GM23248 (cell line): ENCODE measurements at places on chromosomes 2 and 18.

GRCh38 chr2:71800106-71800809, 346.9 kb downstream of the DYSF start:
- DNase-seq = no peak

DNA sequence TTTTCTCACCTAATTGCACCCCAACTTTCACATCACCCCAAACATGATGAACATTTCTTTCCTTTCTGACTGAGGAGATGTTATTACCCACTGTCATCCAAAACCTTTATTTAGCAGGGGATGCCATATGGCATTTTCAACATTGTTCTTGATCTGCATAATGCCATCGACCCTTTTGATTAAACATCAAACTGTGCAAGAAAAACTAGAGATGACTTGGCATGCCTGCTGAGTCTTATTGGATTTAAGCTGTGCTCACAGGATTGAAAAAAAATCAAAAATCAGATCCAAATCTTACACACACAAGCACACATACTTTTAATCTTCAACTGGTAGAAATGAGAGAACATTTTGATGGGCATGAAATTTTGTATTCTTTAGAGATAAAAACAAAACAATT, 536.0 kb downstream of the TMX3 start:
- DNase-seq = no peak

- DNase-seq = no peak
These were observed 25.7 kb downstream of the FANCL start for GRCh38 chr2:58215429-58215828.

DNA sequence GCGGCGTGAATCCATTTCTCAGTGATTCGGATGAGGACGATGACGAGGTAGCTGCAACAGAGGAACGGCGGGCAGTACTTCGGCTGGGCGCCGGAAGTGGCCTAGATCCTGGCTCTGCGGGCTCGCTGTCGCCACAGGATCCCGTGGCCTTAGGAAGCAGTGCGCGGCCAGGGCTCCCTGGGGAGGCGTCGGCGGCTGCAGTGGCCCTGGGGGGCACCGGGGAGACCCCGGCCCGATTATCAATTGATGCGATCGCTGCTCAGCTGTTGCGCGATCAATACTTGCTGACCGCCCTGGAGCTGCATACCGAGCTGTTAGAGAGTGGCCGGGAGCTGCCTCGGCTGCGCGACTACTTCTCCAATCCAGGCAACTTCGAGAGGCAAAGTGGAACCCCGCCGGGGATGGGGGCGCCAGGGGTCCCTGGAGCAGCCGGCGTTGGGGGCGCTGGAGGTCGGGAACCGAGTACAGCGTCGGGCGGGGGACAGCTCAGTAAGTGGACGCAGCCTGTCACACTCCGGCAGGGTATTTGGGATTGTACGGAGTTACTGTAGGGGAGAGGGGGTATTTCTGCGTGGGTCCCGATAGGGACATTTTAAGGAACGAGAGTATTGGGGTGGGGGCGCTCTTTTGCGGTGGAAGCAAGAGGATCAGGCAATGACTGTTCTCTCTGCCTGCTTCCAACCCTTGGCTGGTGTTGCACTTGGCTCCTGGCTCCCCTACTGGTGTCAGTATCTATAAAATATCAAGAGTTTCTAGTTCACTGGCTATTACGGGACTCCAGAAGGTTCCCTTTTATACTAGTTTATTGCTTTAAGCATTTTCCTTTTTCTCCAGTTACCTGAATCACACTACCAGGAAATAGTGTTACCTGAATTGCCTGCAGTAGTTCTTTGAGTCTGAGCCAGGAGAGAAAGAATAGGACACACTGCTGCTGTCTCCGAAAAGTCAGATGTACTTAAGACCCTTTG, 772 bp downstream of the RELCH start:
- peak; percentile 73 for DNase-seq

DNA sequence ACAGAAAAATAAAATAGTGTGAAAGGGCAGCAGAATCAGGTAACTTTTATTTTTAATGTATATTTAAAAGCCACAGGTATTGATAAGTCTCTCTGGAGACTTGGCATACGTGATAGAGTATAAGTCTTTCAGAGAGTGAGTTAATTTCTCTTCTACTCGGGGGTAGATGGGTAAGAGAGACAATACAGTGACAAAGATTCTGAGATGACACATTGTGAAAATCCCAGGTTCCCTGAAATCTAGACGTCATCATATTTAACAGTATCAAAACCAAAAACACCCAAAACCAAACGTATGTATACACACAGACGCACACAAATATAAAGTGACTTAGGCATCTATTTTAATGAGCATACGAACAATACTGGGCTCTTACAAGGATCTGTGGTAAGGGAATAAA, 33.3 kb downstream of the NIF3L1 start:
- no peak for DNase-seq

DNA sequence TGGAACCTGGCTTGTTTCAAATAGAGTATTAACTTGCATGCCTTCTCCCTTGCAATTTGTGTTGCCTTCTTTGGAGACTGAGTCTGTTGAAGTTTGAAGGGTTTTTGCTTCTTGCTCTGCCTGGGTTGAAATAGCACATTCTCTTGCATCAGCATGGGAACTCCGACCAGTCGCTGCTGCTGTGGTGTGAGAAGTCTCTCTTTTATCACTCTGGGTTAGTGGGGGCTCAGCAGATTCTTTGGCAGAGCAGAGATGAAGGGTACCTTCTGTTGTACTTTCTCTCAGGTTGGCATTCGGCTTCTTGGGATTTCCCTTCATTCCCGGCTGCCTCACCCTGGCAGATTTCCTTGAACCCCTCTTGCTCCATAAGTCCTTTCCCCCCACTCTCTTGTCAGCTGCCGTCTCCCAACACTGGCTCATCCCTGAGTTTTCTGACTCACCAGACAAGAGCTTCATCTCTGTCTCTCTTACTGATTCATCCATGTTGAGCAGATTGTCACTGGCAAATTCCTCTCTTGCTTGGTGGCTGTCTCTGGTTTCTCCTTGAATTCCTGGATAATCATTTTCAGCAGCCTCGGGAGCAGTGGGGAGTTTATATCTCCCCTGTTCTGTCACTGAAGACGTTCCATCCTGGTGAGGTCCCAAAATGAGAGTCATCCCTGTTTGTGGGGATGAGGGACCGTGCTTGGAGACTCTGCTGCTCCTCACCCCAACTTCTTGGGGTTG, 49.9 kb downstream of the ALPK2 start:
- DNase-seq = peak; percentile 93

- DNase-seq = peak; percentile 91
These were observed 106.8 kb upstream of the SERPINE2 start for GRCh38 chr2:224145751-224146355.

GRCh38 chr18:54873884-54874255, 45.6 kb downstream of the RAB27B start:
- DNase-seq = no peak

GRCh38 chr2:112032689-112033465, 22.2 kb upstream of the TMEM87B start:
- peak; percentile 78 for DNase-seq

GRCh38 chr2:223486751-223487150, 115.4 kb downstream of the SCG2 start:
- no peak for DNase-seq

- no peak for DNase-seq
These were observed 32.6 kb upstream of the SP3 start for GRCh38 chr2:173997753-173998152.

DNA sequence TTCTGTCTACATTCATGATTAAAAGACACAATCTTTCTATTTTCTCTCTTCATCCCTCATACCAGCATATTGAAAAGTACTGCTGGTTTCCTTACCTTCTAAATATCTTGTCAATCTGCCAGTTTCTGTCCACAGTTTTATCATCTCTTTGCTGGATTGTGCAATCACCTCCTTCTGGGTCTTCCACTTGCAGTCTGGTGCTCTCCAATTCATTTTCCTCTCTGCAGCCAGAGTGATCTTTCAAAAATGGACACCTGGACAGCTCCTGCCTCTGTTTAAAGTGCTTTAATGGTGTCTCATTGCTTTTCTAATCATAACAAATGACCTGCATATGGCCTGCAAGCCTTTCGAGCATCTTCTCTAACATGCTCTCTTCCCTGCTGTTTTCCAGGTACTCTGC, 94.0 kb downstream of the C1QL2 start:
- peak; percentile 4 for DNase-seq

- DNase-seq = no peak
These were observed 141.9 kb upstream of the ID2 start for GRCh38 chr2:8539743-8540551.

DNA sequence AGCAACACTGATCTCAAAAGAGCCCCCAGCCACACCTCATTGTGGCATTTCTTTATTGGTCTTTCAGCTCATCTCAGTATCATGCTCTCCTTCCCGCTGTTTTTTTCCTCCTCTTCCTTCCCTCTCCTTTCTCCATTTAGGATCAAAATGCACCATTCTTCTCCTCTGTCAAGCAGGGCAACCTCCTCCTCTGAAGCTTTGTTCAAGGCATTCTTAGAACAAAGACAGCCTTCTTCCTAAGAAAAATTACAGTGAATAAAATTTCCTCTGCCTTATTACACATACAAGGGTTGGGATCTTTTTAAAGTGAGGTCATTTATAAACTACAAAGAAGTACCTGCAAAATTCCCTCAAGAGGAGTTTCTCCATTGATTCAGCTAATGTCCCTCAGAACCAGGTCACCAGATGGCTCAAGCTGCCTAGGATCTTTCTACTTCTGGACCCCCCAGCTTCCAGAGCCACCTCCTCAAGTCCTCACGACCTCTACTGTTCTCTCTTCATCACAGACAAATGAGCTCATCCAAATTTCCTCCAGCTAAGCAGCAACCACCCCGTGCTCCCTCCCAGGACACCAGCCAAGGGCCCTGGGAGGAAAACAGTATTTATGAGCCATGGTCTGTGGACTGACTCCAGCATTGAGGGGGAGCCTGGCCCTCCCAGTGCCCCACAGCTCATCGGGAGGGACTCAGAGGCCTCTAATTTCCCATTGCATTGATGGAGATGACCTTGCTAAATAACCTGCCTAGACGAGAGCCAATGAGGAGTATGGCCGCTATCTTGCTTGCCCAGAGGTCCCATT, 18.0 kb downstream of the SFXN5 start:
- DNase-seq = peak; percentile 82

DNA sequence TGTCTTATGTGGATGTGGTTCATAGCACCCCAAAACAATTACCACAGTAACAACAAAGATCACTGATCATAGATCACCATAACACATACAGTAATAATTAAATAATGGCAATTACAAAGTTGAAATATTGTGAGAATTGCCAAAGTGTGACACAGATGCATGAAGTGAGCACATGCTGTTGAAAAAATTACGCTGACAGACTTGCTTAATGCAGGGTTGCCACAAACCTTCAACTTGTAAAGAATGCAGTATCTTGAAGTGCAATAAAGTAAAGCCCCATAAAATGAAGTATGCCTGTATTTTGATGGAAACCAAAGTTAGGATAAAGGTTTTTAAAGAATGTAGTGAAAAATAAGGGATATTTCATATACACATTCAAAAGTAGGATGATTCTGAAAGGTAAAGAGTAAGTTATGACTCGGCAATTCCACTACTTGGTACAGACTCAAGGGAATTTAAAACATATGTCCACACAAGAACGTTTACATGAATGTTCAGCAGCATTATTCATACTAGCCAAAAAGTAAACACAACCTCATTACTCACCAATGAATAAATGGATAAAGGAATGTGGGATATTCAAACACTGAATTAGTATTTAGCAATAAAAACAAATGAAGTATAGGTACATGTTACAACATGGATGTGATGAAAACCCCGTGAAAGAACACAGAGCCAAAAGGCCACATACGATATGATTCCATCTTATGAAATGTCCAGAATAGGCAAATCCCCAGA, 61.6 kb downstream of the SCN9A start:
- DNase-seq = peak; percentile 89

DNA sequence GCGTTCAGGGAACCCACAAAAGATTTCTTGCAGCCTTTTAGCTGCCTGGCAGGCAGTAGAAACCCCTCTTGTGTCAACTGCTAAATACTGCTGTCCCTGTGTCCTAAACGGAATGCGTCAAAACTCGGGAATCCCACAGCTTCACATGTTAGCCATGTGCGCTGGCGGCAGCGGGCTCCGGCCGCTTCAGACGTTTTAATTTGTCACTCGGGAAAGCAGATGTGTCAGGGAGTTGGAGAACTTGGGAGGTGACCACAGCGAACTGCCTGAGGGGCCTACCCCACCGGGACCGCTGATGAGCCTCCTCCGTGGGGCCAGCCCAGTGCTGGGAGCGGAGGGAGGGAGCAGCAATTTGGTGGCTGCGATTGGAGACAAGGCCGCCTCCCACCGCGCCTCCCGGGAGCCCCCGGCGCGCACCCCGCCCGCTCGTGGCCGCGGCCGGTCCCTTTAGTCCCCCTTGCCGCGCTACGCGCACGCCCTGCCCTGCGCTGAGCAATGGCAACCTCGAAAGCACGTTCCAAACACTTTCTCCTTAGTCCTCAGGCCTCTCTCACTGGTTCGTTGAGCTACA, 146.1 kb upstream of the SATB2 start:
- peak; percentile 23 for DNase-seq

DNA sequence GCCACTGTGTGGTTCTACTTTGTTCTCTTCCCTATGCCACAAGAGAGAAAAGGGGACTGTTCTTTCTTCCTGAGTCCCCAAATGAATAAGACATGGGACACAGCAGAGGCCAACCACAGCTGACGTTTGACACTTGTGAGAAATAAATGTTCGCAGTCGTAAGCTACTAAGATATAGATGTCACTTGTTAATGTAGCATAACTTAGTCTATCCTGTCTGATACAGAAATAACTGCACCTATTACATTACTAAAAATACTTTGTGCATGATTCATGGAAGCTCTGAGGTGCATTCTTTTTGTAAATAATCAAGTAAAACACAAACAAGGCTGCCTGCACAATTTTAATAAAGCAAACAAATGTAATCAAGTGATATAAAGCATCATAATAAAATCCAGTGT, 148.8 kb downstream of the NBAS start:
- no peak for DNase-seq

- no peak for DNase-seq
These were observed 160.0 kb upstream of the ZEB2 start for GRCh38 chr2:144679942-144680341.

GRCh38 chr2:178195390-178196166, 1.3 kb downstream of the OSBPL6 start:
- no peak for DNase-seq

GRCh38 chr2:14552818-14553217, 79.7 kb upstream of the LRATD1 start:
- DNase-seq = no peak

- DNase-seq = peak; percentile 94
These were observed 166.6 kb downstream of the TNS1 start for GRCh38 chr2:217835931-217836891.

- peak; percentile 57 for DNase-seq
These were observed 636 bp downstream of the ARL4C start for GRCh38 chr2:234496055-234496834.

GRCh38 chr2:18265614-18266586, 294.6 kb downstream of the RDH14 start:
- no peak for DNase-seq

GRCh38 chr2:157592948-157593347, 35.7 kb downstream of the ACVR1C start:
- DNase-seq = peak; percentile 43

DNA sequence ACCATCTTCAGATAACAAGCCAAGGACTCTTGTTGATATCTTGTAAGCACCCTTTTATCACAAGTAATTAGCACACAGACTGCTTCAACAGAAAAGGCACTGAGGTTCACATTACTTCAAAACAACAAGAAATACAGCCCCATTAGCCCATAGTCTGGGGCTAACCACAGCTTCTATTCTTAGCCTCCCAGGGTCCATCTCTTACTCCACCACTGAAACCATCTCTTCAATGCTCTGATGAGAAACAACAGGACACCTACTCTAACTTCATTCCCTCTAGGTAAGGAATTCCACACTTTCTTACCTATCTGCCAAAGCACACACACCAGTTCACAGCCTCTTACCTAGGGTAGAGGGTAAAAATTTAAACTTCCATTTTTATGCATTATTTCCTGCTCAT, 26.4 kb upstream of the CYTIP start:
- DNase-seq = no peak

- DNase-seq = no peak
These were observed 26.2 kb downstream of the RPRD1A start for GRCh38 chr18:36041146-36041545.
